Activated CD8-positive, alpha-beta T cell treated with anti-CD3 and anti-CD28 coated beads for 36 hours (primary cell): ENCODE measurements at places on chromosomes 13 and 19.
A peak's percentile ranks its signal among the peaks of the same experiment; 100 is the strongest.

DNA sequence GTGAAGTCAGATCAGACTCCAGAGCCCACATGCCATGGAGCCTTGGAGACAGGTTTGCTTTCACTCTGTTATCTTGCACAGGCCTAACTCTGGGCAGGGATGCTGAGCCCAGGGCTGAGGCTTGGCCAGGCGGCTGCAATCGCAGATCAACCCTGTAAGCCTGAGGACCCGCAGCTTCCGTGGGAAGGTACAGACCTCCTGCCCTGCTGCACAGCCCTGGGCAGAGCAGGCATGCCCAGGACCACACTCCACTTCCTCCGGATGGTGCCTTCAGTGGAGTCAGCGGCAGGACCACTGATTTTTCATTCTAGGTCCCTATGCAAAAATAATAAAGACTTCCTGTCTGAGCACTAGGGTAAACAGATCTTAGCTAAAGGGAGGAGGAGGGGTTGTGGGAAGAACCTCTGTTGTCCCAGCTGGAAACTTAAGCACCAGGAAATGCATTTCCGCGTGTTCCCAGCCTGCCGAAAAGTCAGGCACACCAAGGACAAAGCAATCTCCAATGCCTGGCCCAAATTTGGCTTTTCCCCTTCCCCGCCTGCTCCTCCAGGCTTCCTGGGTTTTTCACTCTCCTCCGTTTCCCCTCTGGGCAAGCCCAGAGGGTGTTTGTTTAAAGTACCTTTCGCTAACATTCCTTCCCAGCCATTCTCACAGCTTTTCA, 87.3 kb downstream of the KCTD15 start:
- no peak for DNase-seq

DNA sequence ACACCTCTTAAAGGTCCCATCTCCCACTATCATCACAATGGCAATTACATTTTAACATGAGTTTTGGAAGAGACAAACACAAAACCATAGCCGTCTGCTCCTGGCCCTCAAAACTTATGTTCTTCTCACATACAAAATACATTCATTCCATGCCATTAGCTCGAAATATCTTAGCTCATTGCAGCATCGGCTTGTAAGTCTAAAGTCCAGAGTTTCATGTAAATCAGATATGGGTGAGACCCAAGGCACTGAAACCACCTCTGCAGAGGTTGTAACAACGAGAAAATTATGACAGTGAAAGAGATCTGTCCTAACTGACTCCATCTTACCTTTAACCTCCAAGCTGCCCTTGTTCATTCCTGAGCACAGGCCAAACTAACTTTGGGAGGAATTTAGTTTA, 635.0 kb upstream of the SPRY2 start:
- DNase-seq = no peak

GRCh38 chr13:44770951-44771350, 194.8 kb upstream of the TSC22D1 start:
- no peak for DNase-seq

DNA sequence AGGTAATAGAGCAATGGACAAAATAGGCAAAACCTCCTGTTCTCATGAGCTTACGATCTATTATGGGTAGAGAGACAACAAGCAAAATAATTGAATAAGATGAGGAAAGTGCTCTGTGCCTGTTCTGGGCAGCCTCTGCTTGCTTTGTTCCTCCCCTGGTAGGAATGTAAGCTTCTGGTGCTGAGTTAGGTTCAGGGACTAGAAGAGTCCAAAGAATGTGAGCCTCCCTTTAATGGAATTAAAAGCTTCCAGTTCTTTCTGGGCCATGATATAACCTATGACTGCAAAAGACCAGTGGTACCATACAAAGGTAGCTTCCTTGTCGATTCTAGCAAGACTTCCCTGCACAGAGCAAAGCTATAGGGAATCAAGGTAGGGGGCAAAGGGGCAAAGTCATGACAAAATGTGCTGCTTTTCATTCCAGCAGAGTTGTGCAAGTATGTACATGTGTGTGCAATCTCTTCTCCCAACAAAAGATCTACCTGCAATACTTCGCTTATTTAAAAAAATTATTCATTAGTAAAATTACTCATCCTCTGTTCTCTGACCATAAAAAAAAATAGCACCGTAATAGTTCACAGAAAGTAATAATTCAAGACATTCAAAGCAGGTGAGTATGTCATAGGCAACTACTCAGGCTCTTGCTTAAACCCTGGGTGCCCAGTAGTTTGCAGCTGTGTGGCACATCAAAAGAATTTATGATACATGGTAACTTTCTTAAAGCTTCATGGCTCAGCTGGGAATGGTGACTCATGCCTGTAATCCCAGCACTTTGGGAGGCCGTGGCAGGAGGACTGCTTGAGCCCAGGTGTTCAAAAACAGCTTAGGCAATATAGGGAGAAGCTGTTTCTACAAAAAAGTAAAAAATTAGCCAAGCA, 21.4 kb downstream of the ACOD1 start:
- no peak for DNase-seq

DNA sequence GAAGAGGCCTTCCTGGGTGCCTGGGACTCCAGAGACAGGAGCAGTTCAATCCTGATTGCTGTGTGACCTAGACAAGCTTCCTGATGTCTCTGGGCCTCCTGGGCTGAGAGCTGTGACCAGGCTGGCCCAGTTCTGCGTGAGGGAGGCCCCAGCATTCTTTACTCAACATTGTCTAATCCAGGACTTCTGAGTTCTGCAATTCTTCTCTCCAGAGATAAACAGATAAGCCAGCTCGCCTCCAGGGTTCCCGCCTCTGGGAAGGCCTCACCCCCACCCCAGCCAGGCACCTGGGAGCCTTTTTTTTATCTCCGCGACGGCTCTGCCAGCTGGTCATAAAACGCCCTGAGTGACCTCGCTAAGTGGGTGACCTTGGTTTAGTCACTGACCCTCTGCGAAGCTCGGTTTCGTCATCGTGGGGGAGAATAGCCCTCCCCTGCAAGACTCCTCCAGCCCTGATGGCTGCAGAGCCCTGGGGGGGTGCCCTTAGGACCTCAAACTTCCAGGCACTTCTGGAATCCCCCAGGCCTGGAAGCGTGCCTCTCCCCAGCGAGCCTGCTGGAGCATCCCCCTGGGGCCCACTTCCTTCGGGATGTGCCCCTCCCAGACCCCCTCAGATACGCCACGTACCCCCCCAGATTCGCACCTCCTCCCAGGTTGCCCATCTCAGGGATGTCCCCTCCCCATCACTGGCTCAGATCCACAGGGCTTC, 1.9 kb downstream of the SULT2B1 start:
- DNase-seq = no peak

GRCh38 chr19:6126335-6126974, 9.0 kb upstream of the ACSBG2 start:
- DNase-seq = no peak

GRCh38 chr19:49923055-49924003, 5.7 kb upstream of the ATF5 start:
- DNase-seq = no peak

DNA sequence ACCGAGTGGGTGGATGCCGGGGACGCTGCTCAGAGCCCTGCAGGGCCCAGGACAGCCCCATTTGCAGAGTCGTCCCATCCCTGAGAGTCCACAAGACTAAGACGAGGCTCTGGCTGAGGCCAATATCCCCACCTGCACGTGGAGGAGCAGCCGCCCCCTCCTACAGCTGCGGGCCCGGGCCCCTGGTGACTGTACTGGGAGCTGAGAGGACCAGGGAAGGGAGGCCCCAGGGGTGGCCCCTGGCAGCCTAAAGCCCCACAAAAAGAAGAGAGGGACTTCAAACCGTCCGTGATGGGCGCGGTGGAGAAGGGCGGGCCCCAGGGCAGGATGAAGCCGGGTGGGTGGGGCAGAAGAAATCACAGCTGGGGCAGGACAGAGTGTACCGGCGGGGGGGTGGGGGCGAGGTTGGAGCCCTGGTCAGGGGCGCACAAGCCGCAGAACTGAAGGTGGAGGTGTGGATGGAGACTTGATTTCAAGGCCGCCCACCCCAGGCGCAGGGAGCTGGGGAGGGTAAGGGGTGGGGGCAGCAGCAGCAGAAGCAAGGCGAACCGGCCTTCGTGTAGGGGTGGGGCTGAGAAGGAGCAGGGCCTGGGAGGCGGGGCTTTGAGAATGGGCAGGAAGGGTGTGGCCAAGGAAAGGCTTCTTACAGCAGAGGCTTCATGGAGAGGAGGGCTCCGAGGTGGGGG, 12.9 kb downstream of the CFD start:
- peak; percentile 94 for DNase-seq

- DNase-seq = no peak
Measured at GRCh38 chr19:35458731-35459391, 10.8 kb downstream of the FFAR2 start.

GRCh38 chr19:15636026-15636425, 4.7 kb upstream of the CYP4F3 start:
- DNase-seq = no peak

- DNase-seq = peak; percentile 13
Measured at GRCh38 chr13:110524541-110525257, 36.8 kb downstream of the RAB20 start.

GRCh38 chr13:47845981-47846380, 155.1 kb downstream of the SUCLA2 start:
- DNase-seq = no peak

GRCh38 chr13:97122381-97122996, 99.6 kb upstream of the MBNL2 start:
- no peak for DNase-seq
